ENCODE measurements at places on chromosomes 13 and 19. TPM values are rescaled to one million over a fixed set of nuclear protein-coding genes. Genes with fewer than 3 reads are reported as not detected.

Gene PSG3
- total RNA-seq: not detected

Gene PLVAP
- not detected for total RNA-seq

Gene OVOL3
- total RNA-seq: not detected

Gene TBC1D17
- 23.6 TPM for total RNA-seq
